ENCODE measurements at places on chromosomes 6 and 20. TPM values are rescaled to one million over a fixed set of nuclear protein-coding genes. Genes with fewer than 3 reads are reported as not detected.

- DNase-seq: no peak
Observed at GRCh38 chr6:42507195-42507594, 55.5 kb upstream of the TRERF1 start.

GRCh38 chr6:119079283-119079809 is 882 bp upstream of the FAM184A start:
- DNase-seq: peak; percentile 36

DNA sequence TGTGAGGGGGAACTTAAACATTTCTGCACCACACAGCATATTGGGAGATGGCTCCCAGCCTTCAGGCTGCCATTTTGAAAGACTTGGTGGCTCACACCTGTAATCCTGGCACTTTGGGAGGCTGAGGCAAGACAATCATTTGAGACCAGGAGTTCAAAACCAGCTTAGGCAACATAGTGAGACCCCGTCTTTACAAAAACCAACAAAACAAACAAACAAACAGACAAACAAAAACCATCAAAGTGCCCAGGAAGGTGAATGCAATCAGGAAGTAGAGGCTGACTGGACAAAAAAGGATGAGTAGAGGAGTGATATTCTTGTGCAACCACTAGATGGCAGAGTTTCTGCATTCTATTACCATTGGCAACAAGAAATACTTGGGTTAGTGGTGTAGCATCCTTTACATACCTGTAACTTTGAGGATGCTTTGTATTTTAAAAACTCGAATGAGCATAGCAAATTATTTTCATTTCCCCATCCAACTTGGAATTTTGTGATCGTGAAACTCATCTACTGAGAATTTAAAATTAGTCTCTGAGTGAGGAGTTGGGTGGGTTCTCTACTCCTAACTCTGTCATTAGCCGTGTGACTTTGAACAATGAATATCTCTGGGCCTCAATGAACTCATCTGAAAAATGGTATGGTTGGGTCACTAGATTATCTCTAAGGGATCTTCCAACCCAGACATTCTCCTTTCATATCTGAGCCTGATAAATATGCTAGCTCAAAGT is 84.4 kb downstream of the CRYBG1 start:
- DNase-seq: peak; percentile 16

DNA sequence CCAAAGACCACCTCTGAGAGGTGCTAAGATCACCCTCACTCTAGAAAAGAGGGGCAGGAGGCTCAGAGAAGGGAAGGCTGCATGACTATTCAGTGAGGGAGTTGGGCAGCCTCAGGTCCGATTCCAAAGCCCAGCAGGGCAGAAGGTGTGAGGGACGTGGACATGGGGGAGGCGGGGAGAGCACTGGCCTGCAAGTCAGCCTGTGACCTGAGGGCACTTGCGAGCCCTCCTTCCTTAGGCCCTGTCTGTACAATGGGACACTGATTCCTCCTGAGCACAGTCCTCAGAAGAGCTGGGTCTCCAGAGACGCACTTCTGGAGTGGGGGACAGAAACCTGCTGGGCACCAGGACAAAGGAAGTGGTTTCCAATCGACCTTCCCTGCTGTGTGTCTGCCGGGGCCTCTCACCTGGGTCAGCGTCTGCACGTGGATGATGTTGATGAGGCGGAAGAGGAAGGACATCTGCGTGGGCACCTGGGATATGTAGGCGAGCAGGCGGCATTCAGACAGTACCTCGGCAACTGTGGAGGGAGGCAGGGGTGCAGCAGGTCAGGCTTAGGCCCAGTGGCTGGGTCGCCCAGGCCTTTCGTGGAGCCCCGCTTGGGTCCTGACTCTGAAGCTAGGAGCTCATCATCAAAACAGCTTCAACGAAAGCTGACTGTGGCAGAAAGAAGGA is 48.5 kb downstream of the MYH7B start:
- DNase-seq: no peak

GRCh38 chr20:39338469-39339376 is 376.6 kb downstream of the DHX35 start:
- DNase-seq: no peak

DNA sequence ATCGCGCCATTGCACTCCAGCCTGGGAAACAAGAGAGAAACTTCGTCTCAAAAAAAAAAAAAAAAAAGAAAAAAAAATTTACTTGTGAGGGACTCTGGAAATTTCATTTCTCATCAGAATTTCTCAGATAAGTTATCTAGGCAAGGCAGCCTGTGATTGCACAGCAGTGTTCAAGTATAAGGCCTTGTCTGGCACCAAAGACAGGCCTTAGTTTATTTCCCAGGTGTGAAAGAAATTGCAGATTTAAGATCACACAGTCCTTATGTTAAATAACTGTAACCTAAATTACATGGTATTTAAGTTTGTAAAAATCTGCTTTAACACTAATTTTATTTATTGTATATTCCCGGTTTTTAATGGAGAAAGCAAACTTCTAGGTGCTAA is 34.8 kb downstream of the HFE start:
- no peak for DNase-seq

GRCh38 chr20:38804682-38805501 is 605 bp upstream of the PPP1R16B start:
- peak; percentile 78 for DNase-seq

DNA sequence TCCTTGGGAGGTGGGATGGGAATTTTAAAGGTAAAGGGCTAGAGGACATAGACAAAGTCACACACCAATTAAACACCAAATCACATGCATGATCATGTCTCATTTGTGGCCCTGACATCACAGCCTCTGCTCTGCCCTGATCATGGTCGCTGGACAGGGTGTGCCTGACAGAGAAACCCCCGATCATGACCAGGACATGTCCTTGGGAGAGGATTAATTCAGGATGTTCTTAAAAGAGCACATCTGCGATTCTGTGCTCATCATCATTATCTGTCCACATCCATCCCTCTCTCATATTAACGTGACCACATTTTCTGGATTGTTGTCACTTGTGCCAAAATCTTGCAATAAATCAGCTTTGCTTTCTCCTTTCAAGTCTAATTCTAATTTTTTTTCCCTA is 7.7 kb upstream of the PBOV1 start:
- DNase-seq: no peak

- no peak for DNase-seq
Observed at GRCh38 chr6:43448916-43449315, 6.4 kb downstream of the DLK2 start.

GRCh38 chr6:166969390-166970002 is 13.1 kb upstream of the RNASET2 start:
- DNase-seq: no peak

GRCh38 chr6:133286765-133287164 is 45.6 kb downstream of the EYA4 start:
- DNase-seq: no peak

- no peak for DNase-seq
Observed at GRCh38 chr6:143607168-143607567, 70.6 kb upstream of the PHACTR2 start.

DNA sequence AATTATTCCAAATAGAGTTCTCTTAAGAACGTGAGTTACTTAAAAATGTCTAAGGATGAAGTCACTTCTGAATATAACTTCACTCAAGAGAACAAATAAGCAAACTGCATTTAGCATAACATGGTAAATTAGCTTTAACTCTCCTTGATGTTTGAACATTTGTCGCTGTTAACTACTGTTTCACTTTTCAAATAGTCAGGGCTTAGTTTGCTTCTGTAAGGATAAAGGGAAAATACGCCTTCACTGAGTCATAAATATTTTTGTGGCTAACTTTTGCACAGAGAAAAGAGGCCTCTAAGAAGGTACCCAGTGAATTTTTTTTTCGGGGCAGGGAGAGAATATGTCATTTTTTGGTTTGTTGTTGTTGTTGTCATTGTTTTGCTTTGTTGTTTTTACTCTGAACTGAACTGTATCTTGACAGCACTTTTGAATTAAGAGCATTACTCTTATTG is 8.1 kb downstream of the PTPN1 start:
- no peak for DNase-seq

DNA sequence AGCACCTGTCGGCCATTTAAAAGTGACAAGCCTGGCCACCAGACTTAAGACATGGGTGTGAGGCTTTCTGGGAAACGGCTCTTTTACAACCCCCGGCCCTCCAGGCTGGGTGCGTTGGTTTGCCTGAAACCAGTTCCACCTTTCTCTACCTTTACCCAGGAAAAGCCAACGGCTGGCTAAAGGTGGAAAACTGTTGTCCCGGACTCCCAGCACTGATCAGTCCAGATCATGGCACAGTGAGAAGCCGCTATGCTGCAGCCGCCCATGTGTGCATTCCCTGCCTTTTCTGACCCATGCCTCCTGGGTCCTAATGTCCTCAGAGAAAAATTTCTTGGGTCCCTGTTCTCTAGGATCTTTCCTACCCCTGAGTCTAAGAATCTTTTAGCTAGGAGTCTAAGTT is 655.7 kb upstream of the HS3ST5 start:
- DNase-seq: no peak

GRCh38 chr20:21981597-21982344 is 276.3 kb downstream of the PAX1 start:
- DNase-seq: no peak

- DNase-seq: no peak
Observed at GRCh38 chr6:45786355-45786781, 229.3 kb downstream of the CLIC5 start.

DNA sequence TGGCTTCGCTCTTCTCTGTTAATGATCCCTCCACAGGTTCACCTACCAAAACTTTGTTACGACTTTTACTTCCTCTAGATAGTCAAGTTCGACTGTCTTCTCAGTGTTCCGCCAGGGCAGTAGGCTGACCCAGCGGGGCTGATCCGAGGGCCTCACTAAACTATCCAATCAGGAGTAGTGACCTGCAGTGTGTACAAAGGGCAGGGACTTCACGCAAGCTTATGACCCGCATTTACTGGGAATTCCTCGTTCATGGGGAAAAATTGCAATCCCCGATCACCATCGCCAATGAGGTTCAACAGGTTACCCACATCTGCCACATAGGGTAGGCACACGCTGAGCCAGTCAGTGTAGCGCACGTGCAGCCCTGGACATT is 771.4 kb upstream of the DEFB115 start:
- no peak for DNase-seq

DNA sequence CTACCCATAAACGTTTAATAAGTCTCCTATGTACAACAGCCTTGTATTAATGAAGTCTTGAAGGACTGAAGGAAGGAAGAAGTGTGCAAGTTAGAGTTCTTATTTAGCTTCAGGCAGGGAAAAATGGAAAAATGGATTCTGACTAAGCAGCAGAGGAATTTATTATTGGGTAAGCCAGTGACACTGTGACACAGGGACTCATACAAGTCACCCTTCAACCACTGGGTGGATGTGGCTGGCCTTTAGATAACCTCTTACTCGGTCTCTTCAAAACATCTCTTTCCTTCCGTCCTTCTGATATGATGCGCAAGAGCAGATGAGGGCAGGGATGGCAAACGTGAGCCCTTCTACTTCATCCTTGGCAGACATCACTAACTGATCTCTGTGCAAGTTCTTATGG is 145.6 kb downstream of the DHX35 start:
- no peak for DNase-seq

The CALHM6 gene
- 13.9 TPM for total RNA-seq

The PDYN gene
- not detected for total RNA-seq

The CRISP2 gene
- not detected for total RNA-seq

The RBPJL gene
- not detected for total RNA-seq

The CDH4 gene
- total RNA-seq: 0.09 TPM

The DDR1 gene
- total RNA-seq: 15.2 TPM

Measured in activated naive CD4-positive, alpha-beta T cell treated with anti-CD3 and anti-CD28 coated beads, Interleukin-2, amount 50 U/mL, for 72 hours (primary cell).